ENCODE measurements at places on chromosomes 6 and 20.
A peak's percentile ranks its signal among the peaks of the same experiment; 100 is the strongest.

DNA sequence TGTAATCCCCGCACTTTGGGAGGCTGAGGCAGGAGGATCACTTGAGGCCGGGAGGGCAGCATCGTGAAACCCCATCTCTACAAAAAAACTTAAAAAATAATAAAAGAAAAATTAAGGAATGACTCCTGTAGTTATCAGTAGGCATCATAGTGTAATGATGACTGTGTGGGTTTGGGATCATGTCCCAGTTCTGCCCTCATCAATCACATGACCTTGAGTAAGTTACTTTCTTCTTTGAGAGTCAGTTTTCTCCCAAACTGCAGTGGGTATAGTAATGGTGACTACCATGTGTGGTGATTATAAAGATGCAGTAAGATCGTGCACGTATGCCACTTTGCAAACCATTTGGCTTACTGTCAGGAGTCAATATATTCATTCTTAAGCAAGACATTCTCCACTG lies 89.2 kb downstream of the TXNDC5 start:
- no peak for DNase-seq

DNA sequence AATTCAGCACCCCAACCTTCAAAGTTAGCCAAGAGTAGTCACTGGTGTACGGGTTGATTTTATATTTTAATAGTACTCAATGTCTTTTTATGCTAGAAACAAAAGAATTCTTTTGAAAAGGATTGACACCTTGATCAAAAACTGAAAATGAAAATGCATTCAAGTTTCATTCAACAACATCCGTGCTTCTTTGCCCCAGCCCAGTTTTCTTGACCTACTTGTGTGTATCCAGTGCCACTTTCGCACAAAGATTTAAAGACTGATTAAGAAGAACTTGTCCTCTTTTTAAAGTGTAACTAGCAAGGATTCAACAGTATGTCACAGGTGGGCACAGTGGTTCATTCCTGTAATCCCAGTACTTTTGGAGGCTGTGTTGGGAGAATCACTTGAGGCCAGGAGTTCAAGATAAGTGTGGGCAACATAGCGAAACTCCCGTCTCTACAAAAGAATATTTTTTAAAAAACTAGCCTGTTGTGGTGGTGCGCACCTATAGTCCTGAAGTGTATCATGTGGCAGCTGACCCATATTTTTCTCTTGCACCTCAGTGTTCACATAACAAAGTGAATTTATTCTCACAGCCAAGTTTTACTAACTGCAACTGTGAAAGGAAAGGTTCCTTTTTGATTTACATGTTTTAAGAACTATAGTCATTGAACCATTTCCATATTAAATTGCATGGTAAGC lies 22.7 kb upstream of the CD2AP start:
- DNase-seq, result no peak

DNA sequence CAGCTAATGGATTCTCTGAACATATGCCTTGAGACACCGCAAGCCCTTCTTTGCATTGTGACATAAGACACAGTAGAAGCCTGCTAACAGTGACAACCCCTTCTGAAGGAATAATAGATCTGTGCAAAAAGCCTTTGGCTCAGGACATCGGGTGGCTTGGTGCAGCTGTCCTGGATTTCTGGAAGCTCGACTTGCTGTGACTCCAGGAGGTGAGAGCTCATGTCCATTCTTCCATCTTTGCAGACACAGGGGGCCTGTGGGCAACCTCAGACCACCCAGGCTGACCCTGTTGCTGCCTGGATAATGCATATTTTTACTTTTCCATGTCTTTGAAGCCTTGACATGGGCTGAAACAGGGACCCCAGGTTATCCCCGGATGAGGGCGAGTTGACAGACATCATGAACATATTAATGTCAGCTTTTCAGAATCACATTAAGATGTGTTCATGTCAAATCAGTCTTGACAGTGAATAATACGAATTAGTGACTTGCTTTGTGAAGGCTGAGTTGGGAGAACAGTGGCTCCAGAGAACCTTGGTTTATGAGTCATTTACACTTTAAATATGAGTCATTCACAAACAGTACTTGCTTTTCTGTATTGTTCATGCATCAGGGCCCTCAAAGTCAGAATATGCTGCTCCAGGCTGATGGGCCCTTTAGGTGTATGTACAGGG lies 66.8 kb upstream of the IYD start:
- no peak for DNase-seq

GRCh38 chr6:48520951-48521350 lies 410.0 kb upstream of the PTCHD4 start:
- no peak for DNase-seq

DNA sequence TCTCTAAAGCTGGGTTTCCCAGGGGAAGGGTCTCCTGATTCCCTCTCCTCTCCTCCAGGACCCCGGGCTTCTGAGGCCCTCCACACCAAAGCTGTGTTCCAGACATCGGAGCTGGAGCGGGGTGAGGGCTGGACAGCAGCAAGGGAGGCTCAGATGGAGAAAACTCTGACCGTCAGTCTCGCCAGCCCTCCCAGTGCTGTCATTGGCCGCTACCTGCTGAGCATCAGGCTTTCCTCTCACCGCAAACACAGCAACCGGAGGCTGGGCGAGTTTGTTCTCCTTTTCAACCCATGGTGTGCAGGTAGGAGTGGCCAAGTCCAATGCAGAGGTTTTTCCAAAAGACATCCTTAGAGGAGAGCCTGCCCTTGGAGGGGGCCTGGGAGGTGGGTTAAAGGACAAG lies 14.4 kb downstream of the TGM6 start:
- no peak for DNase-seq

DNA sequence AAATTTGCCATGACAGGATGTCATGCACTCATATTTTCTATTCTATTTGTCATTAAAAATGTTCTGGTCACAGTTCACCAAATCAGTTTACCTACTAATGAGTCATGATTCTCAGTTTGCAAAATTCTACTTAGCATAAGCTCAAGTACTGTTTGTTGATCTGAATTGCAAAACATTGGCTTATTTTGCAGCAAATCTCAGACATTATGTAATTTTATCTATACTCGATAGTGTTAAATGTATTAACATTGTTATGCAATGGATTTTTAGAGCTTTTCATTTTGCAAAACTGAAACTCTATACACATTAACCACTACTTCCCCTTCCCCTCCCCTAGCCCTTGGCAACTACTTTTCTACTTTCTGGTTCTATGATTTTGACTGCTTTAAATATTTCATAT lies 213.8 kb upstream of the ZFP64 start:
- DNase-seq, result no peak

GRCh38 chr20:53126185-53126584 lies 154.0 kb downstream of the TSHZ2 start:
- DNase-seq, result no peak

- no peak for DNase-seq
Measured at GRCh38 chr6:166772518-166772917, 145.5 kb upstream of the RPS6KA2 start.

DNA sequence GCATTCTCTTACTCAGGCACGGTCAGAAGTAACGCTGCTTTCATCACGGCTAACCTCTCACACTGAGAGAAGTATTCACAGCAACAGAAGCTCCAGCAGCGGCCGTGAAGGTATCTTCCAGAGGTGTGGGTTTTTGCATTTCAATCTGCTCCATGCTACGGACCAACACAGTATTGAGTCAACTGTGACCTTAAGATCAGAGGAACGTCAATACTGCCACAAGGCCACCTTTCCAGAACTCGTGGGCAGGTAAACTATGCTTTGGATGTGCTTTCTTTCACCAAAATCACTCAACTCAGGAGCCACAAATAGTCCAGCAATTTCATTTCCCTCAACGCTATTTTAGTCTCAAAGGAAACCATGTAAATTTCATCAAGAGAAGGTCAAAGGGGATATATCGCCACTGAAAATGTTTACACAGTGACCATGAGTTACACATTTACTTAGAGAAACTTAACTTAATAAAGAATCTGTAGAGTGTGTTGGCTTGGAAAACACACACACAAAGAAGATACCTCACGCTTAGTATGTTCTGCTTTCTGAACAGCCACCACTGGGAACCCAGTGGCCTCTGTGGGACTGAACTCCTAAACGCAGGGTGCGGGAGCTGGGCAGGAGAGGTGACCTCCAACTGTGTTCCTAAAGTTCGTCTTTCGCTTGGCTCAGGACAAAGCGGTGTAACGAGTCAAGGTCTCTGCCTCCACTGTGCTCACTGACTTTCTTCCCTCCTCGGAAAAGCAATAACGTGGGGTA lies 27.9 kb downstream of the TXNDC5 start:
- no peak for DNase-seq

GRCh38 chr6:143401636-143402370 lies 48.7 kb downstream of the ADAT2 start:
- DNase-seq, result no peak

DNA sequence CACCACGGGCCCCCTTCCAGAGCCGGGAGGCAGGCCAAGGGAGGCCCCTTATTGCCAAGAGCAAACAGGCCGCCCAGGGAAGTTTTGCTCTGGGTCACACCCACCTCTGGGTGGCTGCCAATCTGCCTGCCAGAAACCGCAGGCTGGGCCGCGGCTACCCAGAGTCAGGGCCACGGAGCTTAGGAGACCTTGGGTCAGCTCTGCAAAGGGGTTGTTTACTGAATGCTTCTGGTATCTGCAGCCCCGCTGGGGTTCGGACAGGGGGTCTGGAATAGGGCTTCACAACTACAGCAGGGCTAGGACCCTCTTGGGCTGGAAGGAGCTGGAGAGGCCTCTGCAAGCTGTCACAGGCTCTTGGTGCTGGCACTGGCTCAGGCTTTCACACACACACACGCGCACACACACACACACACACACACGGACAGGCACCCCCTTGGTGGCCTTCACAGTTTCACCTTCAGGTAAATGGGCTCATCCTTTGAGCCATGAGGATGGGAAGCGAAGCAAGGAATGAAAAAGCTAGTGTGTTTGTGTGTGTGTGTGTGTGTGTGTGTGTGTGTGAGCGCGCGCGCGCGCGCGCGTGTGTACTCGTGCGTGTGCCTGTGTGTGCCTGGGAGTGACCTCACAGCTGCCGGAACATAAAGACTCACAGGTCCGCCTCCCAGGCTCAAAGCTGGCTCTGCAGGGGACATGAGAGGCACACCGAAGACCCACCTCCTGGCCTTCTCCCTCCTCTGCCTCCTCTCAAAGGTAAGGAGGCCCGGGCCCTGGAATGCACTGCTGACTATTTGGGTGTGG lies at the start of gene CCN5:
Gene CCN5 (plus strand): TSS at position 669 of the 798 bp plus-strand sequence. CDS start 22 bp downstream, at position 691.
- DNase-seq, result no peak

GRCh38 chr6:19665613-19665909 lies 171.6 kb upstream of the ID4 start:
- no peak for DNase-seq

DNA sequence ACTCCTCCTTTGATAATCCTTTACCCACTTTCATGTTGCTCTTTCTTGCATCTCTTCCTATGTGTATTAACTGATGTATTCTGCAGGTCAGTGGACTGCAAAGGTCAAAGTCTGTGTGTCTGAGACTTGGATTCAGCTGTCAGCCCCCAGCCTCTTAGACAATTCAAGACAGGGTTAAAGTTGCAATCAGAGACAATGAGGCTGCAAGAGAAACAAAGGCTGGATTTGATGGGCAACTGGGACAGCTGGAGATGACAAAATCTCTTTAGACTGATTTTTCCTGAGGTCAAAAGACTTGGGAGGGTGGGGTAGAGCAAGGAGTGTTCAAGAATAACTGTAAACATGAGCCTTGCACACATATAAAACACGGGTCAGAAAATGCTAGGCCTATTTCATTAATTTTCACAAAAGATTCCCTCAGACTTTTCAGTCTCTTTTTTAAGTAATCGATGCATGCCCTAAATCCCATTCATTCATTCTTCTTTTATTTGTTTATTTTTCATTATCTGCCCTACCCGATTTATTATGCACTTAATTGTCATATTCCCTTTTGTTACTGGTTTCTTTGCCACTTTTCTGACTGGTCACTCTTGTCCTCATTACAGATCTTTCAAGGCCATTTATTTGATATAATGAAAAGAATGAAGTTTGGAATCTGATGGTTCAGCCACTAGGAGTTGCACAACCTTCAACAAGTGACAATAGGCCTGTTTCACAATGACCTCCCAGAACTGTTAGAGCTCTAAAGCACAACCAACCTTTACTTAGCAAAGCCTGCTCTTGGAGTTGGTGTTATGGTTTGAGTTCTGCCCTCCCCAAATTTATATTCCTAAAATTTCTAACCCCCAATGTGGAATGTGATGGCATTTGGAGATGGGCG lies 33.8 kb upstream of the AKAP12 start:
- no peak for DNase-seq

DNA sequence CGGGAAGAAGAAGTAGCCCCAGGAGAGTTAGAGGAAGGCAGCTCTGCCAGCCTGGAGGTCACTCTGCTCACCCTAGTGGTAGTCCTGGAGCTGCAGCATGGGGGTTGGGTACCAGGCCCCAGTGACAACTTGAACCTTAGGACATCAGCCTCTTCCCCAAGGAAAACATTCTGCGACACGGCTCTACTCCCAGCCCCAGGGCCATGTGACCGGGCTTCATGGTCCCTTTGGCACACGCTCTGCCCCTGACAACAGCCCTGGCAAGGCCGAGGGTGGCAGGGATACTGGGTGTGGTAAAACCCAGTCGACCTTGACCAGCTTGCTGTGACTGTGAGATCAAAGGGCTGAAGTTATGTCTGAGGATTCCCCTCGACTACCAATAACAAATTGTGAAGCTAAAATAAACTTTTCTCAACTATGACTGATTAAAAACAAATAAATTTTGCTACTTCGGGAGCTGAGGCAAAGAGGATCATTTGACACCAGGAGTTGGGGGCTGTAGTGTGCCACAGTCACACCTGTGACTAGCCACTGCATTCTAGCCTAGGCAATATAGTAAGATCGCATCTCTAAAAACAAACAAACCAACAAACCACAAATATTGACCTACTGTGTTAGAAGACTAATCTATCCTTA lies 24.4 kb upstream of the ARID1B start:
- no peak for DNase-seq

DNA sequence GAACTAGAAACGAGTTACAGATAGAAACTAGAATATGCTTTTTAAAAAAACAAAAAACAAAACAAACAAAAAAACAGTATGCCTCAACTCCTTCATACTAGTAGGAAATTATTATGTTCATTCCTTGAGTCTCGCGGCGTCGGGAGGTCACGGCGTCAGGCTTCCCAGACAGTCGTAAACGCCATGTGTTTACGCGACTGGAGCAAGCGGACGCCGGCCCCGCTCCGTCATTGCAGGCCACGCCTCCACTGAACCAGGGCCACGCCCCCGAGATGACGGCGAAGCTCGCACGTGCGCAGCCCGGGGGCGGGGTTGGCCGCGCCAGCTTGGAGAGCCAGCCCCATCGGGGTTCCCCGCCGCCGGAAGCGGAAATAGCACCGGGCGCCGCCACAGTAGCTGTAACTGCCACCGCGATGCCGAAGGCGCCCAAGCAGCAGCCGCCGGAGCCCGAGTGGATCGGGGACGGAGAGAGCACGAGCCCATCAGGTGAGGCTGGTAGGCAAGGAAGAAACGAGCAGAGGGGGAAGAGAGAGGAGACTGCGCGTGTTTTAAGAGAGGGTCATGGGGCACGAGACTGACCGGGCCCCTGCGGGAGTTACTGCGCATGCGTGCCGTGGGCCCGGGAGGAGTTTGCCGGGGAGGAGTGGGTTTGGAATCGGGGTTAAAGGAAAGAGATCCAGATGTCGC lies at the start of gene ABCF1:
Gene ABCF1 (plus strand): TSS at position 368 of the 687 bp plus-strand sequence. CDS start 46 bp downstream, at position 414.
- DNase-seq, result peak; percentile 78

DNA sequence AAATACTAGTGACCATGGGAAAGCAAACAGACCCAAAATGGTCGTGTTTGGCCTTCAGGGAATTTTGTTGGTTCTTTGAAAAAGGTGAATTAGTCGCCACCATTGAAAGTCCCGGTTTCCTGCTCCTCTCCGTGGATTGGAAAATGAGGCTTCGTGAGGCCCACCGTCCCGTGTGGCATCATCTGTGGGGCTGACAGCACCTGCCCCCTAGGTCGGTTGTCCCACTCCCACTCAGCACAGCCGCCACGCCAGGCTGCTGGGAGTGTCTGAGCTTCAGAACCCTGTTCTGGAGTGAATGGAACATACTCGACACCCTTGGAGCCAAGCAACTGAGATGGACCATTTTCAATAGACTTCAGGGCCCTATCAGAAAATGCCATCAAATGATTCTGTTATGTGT lies 33.0 kb upstream of the FOXC1 start:
- no peak for DNase-seq

All from keratinocyte (primary cell).